ENCODE measurements at places on chromosomes 7 and 10.
A peak's percentile ranks its signal among the peaks of the same experiment; 100 is the strongest.

DNA sequence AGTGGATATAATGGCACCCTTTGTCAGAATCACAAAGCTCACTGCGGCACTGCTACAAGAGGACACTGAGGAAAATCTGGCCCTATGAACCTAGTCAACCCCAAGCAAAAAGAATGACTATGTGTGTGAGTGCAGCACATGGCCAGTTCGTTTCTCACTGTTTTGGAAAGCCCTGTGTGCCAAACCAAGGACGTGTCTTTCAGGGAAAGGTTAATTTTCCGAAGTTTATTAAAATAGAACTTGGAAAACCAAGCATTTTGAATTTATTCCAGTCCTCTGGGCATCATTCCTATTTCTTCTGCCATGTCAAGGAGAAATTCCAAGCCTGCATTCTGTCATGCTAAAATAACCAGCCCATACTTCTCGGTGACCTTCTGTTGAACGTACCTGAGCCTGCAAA is 471.8 kb downstream of the PLXDC2 start:
- DNase-seq, result no peak

- DNase-seq, result no peak
Measured at GRCh38 chr7:97025983-97026714, 1.5 kb upstream of the DLX5 start.

- no peak for DNase-seq
Measured at GRCh38 chr7:91090684-91091083, 173.5 kb upstream of the FZD1 start.

GRCh38 chr10:13338390-13339110 is 9.5 kb downstream of the SEPHS1 start:
- DNase-seq, result no peak

DNA sequence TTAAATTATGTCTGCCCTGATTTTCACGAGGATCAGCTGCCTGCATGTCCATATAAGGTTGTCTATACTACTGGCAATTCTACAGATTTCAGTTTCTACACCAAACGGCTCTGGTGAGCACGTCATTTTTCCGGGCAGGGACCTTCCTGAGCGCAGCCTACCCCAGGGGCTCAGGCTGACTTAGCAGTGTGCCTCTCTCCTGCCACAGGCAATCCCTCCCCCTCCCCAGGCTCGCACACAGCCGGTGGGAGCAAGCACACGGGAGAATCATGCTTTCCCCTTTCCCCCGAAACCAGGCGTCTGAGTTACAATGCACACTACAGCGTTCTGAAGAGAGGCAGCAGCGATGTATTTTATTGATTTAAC is 1.7 kb downstream of the KLF6 start:
- peak; percentile 55 for DNase-seq

DNA sequence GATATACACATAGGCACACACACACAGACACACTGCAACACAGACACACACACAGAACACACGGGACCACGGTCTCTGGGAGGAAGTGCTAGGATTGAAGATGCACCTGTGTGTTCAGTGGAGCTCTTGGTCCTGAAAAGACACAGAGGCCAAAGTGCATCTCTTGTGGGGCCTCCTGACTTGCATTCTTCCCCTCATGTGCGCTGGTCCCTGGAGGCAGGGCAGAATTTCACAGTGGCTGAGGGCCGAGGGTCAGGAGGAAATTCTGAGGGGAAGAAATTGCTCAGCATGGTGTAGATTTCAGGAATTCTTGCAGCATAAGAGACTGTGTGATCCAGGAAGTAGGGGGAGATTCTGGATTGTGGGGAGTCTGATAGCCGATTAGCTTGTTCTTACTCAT is 35.9 kb downstream of the WDFY4 start:
- DNase-seq, result no peak

DNA sequence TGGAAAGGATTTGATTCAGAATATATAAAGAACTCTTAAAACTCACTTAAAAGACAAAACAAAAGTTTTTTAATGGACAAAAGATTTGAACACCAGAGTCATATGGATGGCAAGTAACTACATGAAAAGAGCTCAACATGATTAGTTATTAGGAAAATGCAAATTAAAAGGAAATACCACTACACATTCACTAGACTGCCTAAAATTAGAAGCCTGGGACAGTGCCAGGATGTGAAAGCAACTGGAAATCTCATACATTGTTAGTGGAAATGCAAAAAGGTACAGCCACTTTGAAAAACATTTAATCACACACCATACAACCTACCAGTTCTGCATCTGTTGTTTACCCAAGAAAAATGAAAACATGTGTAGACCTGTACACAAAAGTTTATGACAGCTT is 48.8 kb downstream of the RALA start:
- DNase-seq, result no peak

- DNase-seq, result no peak
Measured at GRCh38 chr10:84158550-84158949, 15.1 kb upstream of the GPR15LG start.

DNA sequence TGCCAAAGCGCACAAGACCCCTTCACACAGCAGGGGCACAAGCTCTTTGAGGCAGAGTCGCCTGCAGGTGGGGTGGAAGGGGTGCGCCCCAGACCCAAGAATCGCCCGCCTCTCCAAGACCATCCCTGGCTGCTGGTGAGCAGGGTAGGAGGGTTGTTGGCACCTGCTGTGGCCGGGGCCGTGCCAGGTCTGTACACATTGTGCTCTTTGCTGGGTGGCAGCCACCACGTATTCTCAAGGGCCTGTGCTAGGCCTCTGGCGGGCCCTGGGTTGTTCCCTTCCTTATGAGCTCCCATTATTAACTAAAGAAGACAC is 84.4 kb downstream of the LHPP start:
- DNase-seq, result no peak

DNA sequence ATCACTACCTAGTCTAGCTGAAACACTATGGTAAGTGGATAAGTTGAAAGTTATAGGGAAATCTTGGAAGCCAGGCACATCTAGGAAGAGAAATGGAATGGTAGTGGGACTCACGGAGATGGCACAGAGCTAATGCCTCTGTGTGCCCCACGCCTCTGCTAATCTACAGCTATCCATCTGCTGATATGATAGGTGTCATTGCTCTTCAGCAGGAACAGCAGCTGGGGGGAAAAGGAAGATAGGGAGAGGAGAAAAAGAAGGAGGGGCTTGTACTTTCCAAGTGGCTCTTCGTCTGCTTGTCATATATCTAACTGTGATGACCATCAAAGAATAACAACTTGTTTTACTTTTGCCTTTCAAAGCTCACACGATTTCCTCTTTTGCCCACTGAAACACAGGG is 1199.1 kb upstream of the SORCS1 start:
- DNase-seq, result no peak

GRCh38 chr7:128321044-128321422 is 22.7 kb downstream of the RBM28 start:
- DNase-seq, result no peak

DNA sequence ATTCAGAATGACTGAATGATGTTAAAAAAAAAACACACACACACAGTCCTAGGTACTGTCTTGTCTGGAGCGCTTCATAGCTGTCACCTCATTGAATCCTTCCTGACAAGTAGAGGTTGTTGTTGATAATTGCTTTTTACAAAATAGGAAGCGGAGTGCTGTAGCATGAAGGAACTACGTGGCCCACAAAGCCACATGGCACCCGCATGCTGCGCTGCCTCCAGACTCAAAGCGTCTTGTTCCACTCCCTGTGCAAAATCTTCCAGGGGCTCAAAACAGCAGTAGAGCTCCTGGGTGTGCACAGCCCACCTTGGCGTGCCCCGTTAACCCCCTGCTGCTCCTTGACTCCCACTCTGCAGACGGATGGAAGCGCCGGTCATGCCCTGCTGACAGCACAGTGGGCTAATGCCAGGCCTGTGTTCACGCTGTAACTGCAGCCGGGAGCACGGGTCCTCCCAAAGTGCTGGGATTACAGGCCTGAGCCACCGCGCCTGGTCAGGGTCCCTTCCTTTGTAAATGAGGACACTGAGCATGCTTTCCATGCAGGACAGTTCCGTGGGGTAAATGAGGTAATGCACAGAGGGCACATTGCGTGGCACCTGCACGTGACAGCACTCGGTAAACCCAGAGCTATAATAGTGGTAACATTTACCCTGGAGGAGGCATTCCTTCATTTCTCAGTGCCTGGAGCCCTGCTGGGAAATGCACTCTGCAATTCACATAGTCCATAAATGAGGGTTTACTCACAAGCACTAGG is 91.1 kb upstream of the GNA12 start:
- DNase-seq, result no peak

GRCh38 chr7:34320926-34321661 is 336.9 kb upstream of the NPSR1 start:
- peak; percentile 72 for DNase-seq

GRCh38 chr7:27108390-27109127 is 6.1 kb upstream of the HOXA2 start:
- DNase-seq, result peak; percentile 89

DNA sequence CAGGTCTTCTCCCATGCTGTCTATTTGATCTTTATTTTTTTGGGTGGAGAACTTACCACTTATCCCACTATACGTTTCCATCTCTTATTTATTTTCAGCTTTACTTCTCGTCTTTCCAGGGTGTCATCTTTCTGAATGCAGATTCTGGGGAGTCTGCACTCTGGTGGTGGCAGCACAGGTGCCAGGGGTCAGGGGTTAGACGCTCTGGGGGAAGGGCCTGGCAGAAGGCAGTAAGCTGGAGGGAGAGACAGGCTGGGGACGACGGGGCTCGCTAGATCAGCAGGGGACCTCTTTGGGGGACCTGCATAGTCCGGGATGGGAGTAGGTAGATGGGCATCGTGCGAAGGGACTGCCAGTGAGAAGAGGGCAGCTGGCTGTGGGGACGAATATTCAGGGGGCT is 22.3 kb downstream of the CHST12 start:
- no peak for DNase-seq

- DNase-seq, result no peak
Measured at GRCh38 chr10:13105184-13105583, 5.2 kb downstream of the OPTN start.

DNA sequence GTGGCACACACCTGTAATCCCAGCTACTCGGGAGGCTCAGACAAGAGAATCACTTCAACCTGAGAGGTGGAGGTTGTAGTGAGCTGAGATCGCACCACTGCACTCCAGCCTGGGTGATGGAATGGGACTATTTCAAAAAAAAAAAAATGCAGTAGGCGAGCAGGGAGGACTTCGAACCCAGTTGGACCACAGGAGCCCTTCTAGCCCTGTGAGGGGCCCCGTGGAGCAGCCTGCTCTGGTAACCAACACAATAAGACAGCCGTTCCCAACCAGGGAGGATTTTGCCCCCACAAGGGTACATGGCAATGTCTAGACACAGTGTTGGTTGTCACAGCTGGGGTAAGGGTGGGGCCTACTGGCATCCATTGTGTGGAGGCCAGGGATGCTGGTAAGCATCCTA is 63.9 kb upstream of the BTBD16 start:
- no peak for DNase-seq
